ENCODE measurements at places on chromosomes 3 and 15.

GRCh38 chr3:157101486-157101885 is 58.5 kb downstream of the CCNL1 start:
- no peak for DNase-seq

- DNase-seq, result no peak
Observed at GRCh38 chr3:172046268-172046915, 7.0 kb downstream of the FNDC3B start.

DNA sequence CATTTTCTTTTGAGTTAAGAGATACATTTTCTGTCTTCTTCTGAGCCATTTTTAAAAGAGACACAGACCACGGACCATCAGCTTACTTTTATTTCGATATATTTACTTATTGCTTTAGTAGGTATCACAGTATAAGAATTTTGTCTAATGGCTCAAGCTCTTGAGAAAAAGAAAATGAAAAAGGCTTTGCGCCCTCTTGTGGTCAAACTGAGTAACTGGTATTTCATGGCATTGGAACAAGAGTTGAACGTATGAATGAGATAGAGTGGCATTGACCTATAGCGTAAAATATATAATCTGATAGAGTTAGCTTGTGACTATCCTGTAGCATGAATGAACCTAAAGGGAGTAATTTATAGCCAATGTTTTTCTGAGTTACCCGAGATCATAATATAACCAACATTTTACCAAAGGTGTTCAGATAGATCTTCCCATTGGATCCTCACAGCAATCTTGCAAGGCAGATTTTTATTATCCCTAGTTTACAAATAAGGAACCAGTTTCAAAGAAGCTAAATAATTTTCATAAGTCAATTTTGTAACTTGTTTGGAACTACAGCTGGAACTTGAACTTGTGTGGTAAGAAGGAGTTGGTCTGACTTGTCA is 154.6 kb downstream of the POLR2M start:
- peak; percentile 13 for DNase-seq

- no peak for DNase-seq
Observed at GRCh38 chr3:193737191-193737751, 144.3 kb downstream of the OPA1 start.

DNA sequence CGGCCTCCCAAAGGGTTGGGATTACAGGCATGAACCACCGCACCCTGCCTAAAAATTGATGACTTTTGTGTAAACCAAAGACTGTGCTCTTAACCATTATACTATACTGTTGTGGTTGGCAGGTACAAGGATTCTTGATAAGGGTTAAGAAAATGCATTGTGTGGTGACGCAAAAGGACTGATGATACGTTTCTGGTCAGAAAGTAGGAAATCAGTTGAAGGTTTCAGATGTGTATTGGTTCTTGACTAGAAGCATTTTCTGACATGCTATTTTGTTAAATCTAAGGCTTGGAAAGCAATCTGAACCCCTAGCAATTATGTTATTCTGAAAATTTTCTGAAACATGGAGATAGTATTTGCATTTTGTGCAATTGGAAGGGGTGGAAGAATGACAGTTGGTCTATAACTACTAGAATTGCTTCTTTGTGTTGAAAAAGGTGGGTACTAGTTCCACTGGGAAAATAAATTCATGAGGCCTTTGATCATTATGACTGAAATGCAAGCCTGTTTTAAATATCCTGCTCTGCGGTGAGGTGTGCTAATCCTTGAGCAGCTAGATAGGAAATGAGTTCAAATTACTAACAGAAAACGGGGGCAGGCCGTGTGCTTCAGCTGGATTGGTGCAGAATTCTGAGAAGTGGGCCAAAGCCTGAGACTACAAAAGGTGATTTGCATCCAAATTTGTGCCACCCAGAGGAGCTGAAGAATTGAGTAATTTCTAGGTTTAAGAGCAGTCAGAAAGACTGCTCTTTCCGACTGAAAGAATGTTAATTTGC is 66.0 kb upstream of the LRRFIP2 start:
- DNase-seq, result no peak

- DNase-seq, result no peak
Observed at GRCh38 chr15:41032079-41032328, 78.7 kb downstream of the CHAC1 start.

- DNase-seq, result no peak
Observed at GRCh38 chr15:27855137-27855536, 244.0 kb downstream of the OCA2 start.

DNA sequence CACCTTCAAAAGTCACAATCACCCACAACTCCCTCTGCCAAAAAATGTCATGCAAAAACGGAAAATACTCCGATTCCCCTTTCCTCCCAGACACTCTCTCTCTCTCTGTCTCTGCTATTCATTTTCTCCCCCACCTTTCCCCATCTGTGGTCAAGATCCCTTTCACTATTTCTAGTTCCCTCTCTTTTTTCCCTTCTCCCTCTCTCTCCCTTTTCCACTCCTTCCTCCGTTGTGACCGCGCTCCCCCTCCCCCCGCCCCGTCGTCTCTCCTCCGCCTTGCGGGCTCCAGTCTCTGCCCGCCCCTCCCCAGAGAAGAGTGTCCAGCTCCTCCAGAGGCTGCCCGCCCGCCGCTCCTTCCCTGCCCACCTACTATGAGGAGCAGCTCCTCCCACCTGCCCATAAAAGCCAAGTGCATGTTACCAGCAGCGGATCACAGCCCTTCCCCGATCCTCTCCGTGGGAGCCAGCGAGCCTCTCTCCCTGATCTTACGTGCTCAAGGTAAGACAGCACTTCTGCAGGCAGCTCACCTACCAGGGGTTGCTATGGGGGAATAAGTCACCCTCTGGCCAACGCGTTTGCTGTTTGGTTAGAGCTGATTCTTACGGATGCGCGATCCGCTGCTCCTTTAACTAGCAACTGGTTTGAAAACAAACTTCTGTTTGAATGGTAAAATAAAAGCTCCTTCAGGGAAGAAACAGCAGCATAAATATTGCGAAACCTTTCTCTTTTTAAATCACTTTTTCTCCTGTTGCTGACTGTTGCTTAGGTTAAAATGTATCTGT is at the start of gene COL8A1:
TSS of gene COL8A1 (plus strand) at position 428 of the 782 bp plus-strand sequence. CDS start 152,089 bp downstream, outside the sequence.
- DNase-seq, result no peak

GRCh38 chr3:190436331-190436730 is 13.4 kb downstream of the TMEM207 start:
- DNase-seq, result no peak

DNA sequence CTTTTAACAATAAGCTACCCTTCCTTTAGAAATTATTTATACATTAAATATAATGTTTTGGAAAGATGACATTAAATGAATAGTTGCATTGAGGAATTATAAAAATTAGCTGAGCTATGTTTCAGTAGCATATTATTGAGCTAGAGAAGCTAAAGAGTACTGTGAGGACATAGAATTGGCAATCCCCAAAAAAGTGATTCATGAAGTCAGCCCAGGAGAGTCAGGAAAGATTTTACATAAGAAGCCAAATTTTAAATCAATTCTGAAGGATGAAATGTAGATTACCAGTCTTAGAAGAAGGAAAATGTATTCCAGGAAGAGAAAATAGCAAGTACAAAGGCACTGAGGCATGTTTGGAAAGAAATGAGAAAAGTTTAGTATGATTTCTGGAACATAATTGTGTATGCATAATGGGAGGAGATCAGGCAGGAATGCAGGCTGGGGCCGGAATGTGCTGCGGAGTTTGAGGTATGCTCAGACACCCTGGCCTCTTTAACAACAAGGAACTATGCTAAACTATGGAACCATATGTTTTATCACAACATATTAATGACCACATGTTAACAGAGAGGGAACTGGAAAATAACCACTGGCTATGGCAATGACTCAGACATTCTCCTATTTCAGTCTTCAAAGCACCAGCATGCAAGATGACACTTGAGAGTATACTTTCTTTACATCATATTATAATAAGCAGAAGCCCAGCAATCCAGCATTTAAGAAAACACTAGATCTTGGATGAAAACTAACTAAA is 103.3 kb upstream of the COL8A1 start:
- DNase-seq, result no peak

GRCh38 chr15:78243491-78243941 is 9.2 kb upstream of the ACSBG1 start:
- DNase-seq, result no peak

Measured in HuH-7.5 (cell line).